ENCODE measurements at places on chromosomes 3 and 15. TPM values are rescaled to one million over a fixed set of nuclear protein-coding genes. Genes with fewer than 3 reads are reported as not detected.
A peak's percentile ranks its signal among the peaks of the same experiment; 100 is the strongest.

PCLAF gene
- 5.5 TPM for total RNA-seq

GREM1 gene
- 3.1 TPM for total RNA-seq

GNB4 gene
- 11.9 TPM for total RNA-seq

SAMD7 gene
- total RNA-seq, result 1.5 TPM

PRTG gene
- total RNA-seq, result 9.4 TPM

SST gene
- total RNA-seq, result not detected

DNA sequence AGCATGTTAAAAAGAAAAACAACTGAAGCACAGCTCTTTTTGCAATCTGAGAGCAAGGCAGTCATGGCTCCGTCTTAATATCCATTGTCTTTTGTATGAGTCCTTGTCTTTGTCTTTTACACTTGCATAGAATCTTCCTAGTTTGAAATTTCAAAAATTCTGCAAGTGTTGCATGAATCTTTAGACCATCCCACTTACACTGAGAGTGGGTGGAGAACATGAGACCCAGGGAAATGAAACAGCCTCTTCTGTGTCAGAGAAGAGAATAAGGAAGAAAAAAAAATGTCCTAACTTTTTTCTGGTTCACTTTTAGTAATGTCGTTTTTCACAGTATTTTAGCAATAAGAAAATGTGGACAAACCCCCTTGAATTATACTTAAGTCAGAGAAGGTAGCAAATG is 12.1 kb upstream of the DCLK3 start:
- no peaks in the 10 kb centered on the region for H3K4me1 ChIP-seq
- no peaks in the 10 kb centered on the region for H3K27me3 ChIP-seq
- no peaks in the 10 kb centered on the region for H3K36me3 ChIP-seq
- DNase-seq, result no peak

DNA sequence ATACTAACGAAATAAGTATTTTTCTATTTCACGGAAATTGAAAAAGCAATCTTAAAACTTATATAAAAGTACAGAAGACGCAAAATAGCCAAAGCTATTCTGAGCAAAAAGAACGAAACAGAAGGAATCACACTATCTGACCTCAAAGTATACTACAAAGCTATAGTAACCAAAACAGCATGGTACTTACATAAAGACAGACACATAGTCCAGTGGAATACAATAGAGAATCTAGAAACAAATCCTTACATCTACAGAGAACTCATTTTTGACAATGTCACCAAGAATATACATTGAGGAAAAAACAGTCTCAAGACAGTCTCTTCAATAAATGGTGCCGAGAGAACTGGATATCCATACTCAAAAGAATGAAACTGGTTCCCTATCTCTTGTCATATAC is 246.0 kb downstream of the ISL2 start:
- H3K27ac ChIP-seq, result no peak overlapping the region
- H3K36me3 ChIP-seq, result no peaks in the 10 kb centered on the region
- H3K27me3 ChIP-seq, result no peaks in the 10 kb centered on the region
- no peaks in the 10 kb centered on the region for H3K4me1 ChIP-seq

GRCh38 chr3:165254812-165255211 is 58.6 kb upstream of the SLITRK3 start:
- no peak overlapping the region for H3K4me3 ChIP-seq
- no peak overlapping the region for H3K27ac ChIP-seq
- DNase-seq, result no peak
- H3K36me3 ChIP-seq, result no peaks in the 10 kb centered on the region

- no peaks in the 10 kb centered on the region for H3K4me1 ChIP-seq
- H3K27ac ChIP-seq, result no peak overlapping the region
- no peaks in the 10 kb centered on the region for H3K36me3 ChIP-seq
- H3K27me3 ChIP-seq, result no peaks in the 10 kb centered on the region
- no peak overlapping the region for H3K4me3 ChIP-seq
- DNase-seq, result no peak
Observed at GRCh38 chr3:82654708-82655107, 893.3 kb upstream of the GBE1 start.

DNA sequence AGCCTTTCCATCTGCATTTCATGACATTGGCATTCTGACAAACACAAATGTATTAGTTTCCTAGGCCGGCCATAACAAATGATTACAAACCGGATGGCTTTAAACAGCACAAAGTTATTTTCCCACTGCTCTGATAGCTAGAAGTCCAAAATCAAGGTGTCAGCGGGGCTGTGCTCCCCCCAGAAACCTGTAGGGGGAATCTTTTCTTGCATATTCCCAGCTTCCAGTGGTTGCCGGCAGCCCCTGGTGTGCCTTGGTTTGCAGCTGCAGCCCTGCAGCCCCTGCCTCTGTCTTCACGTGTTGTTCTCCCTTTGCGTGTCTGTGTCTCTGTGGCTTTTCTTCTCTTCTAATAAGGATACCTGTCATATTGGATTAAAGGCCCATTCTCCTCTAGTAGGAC is 79.0 kb upstream of the CDV3 start:
- no peak overlapping the region for H3K4me3 ChIP-seq
- H3K4me1 ChIP-seq, result peaks cover 2% of the 10 kb centered on the region
- no peaks in the 10 kb centered on the region for H3K27me3 ChIP-seq
- H3K27ac ChIP-seq, result no peak overlapping the region
- DNase-seq, result no peak

GRCh38 chr3:72517336-72517735 is 330.9 kb downstream of the SHQ1 start:
- no peak overlapping the region for H3K27ac ChIP-seq
- H3K4me3 ChIP-seq, result no peak overlapping the region
- no peaks in the 10 kb centered on the region for H3K4me1 ChIP-seq
- no peaks in the 10 kb centered on the region for H3K27me3 ChIP-seq

DNA sequence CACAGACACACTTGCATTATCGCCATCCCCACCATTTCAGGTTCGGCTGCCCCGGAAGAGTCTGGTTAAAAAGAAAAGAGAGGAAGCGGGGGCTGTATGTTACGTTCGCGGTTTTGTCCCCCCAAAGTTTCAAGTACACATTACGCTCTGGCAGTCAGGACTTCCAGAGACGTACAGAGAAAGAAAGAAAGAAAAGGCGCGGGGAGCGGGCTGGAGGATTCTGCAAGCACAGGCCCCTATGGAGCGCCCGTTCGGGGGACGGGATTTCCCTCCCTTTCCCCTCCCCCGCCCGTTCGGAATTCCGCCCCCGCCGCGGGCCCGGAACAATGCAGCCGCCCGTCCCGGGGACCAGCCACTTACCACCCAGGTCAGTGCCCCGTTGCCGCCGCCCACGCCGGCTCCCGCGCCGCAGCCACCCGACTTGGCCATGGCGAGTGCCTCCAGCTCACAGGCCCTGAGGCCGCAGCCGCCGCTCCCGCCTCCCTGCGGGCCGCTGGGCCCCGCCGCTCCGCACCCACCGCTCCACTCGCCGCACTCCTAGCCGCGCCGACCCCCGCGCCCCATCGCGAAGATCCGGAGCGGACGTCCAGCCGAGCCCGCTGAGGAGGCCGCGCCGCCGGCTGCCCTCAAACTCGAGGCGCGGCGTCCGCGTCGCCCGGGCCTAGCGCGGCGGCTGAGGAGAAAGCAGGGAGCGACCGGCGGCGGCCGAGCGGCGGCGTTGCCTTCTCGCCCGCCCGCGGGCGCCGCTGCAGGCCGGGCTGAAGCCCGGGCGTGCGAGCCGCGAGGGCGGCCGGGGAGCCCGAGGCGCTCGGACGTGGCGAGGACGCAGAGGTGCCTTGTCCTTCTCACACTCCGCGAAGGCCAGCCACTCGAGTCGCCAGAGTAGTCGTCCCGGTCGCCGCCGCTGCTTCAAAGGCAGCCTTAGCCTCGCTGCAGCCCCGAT is 567 bp downstream of the TOP2B start:
- peak overlapping the region; percentile 96 for H3K27ac ChIP-seq
- DNase-seq, result peak; percentile 67
- H3K4me1 ChIP-seq, result no peaks in the 10 kb centered on the region

DNA sequence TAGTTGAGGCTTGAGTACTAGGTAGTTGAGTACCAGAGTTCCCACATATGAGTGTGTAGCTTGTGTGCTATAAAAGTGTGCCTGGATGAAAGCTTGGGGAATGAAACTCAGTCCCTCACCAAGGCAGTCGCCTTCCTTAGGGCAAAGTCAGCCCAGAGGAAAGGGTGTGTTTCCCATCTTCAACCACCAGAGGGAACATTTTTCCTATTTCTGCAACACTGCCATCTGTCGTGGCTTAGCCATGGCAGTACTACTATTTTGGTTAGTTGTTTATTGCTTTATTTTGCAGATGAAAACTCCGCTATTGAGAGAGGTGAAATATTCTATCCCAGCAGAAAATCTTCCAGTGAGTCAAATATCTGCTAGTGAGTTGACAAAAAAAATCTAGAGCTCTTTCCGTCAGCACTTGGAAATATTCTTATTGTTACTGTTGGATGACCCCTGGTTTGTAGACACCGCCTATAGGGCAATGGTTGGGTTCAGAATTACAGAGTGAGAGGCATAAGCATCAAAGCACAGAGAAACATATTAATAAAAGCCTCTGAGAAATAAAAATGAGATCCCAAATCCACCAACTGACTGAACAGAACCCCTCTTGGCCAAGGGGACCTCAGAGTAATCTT is 239.9 kb downstream of the CPNE4 start:
- no peak overlapping the region for H3K4me3 ChIP-seq
- no peak overlapping the region for H3K27ac ChIP-seq
- no peaks in the 10 kb centered on the region for H3K36me3 ChIP-seq
- DNase-seq, result peak; percentile 16

- H3K4me3 ChIP-seq, result peak overlapping the region; percentile 58
- no peaks in the 10 kb centered on the region for H3K27me3 ChIP-seq
- DNase-seq, result no peak
- H3K4me1 ChIP-seq, result peaks cover 5% of the 10 kb centered on the region
- H3K27ac ChIP-seq, result no peak overlapping the region
Observed at GRCh38 chr15:34341381-34342212, 1.3 kb downstream of the NOP10 start.

DNA sequence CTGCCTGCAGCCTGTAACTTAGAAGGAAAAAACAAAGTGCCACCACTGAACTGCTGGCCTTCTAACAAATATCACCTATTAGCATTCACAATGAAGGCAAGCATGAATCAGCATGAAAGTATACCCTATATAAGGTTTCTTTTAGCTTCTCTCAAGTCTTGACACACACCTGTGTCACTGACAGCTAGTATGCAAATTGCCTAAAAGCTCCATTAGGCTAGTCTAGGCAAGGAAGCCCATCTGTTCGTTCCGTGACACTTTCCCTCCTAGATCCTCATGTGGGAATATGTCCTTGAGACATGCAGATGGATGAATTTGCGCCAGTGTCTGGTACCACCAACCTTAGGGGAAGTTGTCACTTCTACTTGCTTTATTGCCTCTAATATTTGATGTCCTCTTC is 129.3 kb downstream of the RBMS3 start:
- DNase-seq, result no peak
- no peaks in the 10 kb centered on the region for H3K36me3 ChIP-seq
- no peaks in the 10 kb centered on the region for H3K4me1 ChIP-seq
- no peak overlapping the region for H3K27ac ChIP-seq
- H3K27me3 ChIP-seq, result no peaks in the 10 kb centered on the region
- H3K4me3 ChIP-seq, result no peak overlapping the region

- H3K4me3 ChIP-seq, result no peak overlapping the region
- H3K4me1 ChIP-seq, result no peaks in the 10 kb centered on the region
- no peak overlapping the region for H3K27ac ChIP-seq
Observed at GRCh38 chr15:58830556-58830955, 59.5 kb downstream of the MINDY2 start.

GRCh38 chr15:51403946-51404695 is 62.7 kb downstream of the GLDN start:
- H3K27ac ChIP-seq, result no peak overlapping the region
- DNase-seq, result no peak
- no peaks in the 10 kb centered on the region for H3K36me3 ChIP-seq
- H3K4me3 ChIP-seq, result no peak overlapping the region
- H3K4me1 ChIP-seq, result no peaks in the 10 kb centered on the region

DNA sequence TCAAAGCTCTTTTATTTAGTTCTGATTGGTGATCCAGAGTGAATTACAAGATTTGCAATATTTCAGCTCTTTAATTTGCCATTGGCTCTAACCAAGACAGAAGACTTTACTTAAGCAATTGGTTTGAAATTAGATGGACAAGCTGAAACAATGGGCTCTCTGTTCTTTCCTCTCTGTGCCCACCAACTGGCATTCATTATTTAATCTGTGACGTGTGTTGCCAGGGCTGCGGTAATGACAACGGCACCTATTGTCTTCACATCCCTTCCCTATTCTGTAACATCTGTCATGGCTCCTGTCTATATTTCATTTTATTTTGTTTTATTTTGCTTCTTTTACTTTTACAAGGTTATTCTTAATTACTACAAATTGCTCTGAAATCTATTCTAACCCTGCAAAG is 33.9 kb downstream of the PLD1 start:
- no peaks in the 10 kb centered on the region for H3K27me3 ChIP-seq
- no peaks in the 10 kb centered on the region for H3K4me1 ChIP-seq
- H3K27ac ChIP-seq, result no peak overlapping the region
- no peak overlapping the region for H3K4me3 ChIP-seq
- no peaks in the 10 kb centered on the region for H3K36me3 ChIP-seq

DNA sequence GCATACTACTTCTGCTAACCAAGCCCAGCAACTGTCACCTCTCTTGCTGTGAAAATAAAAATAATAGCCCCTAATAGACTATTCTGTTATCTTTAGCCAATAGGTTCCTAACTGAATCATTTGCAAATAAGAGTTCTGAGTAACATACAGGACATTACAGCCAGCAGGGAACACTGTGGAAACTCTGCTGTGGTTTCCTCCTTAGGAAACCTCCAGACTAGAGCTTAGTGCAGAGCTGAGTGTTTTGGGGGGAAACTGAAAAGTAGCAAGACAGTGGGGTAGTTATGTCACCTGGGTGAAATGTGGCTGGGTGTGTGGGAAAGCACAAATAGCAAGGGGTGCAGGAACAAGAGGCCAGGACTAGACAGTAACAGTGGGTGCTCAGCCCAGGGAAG is 32.4 kb downstream of the DZIP1L start:
- no peak overlapping the region for H3K4me3 ChIP-seq
- no peak for DNase-seq
- no peaks in the 10 kb centered on the region for H3K27me3 ChIP-seq
- H3K4me1 ChIP-seq, result no peaks in the 10 kb centered on the region

DNA sequence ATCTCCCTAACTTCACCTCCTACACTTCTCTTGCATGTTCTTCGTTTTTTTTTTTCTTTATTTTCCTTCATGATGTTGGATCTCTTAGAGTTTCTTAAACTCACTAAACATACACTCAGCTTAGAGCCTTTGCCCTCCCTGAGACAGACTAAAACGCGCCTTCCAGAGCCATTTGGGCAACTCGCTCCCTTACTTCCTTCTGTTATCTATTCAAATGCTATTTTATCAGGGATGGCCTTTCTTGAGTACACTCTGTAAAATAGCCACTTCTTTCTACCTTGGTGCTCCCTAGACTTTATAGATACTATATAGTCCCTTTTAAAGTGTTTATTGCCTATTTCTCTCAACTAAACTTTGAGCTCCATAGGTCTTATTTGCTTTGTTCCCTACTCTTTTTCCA is 598.2 kb upstream of the NECTIN3 start:
- H3K36me3 ChIP-seq, result no peaks in the 10 kb centered on the region
- no peak overlapping the region for H3K4me3 ChIP-seq
- H3K4me1 ChIP-seq, result no peaks in the 10 kb centered on the region

DNA sequence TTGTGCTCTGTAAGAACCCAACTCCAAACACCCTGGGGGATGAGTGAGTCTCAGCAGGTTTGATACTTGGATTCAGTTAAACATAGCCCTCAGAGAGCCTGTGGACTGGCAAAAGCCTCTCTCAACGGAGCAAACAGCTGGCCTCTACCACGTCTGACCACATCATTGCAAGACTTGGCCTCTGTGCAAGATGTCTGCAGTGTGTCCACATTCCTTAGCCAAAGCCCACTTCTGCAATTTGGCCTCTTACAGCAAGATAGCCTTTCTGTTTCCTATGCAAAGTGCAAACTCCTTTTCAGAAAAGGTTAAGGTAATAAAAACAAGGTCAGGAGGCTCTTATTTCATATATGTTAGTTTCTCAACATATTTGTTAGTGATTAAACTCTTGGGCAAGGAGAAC is 27.9 kb downstream of the FBN1 start:
- no peaks in the 10 kb centered on the region for H3K27me3 ChIP-seq
- no peak overlapping the region for H3K4me3 ChIP-seq
- H3K4me1 ChIP-seq, result no peaks in the 10 kb centered on the region
- no peak for DNase-seq
